DMS53 (cell line): ENCODE measurements at places on chromosomes 7 and 10.

GRCh38 chr10:118742782-118743181 lies 12.0 kb downstream of the CACUL1 start:
- DNase-seq = no peak

- no peak for DNase-seq
Measured at GRCh38 chr10:89829887-89830269, 128.5 kb downstream of the KIF20B start.

DNA sequence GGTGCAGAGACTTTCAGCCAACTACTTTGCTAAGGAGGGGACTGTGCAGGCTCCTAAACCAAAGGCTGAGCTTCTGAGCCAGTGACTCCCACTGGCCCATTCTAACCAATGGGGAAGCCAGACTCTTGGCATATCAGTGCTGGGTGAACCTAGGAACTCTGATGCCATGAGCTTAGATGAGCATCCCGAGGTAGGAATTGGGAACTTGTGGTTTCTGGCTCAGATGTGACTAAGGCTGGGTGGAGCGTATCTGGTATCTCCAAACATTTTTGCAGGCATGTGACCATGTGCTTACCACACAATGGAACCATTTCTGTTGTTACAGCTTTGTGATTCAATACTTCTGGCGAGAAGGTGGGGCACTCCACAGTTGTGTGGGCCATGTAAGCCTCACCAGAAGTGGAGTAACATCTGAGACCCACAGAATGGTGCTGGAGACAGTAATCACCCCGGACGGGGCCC lies 2.5 kb upstream of the AVPI1 start:
- DNase-seq = no peak

DNA sequence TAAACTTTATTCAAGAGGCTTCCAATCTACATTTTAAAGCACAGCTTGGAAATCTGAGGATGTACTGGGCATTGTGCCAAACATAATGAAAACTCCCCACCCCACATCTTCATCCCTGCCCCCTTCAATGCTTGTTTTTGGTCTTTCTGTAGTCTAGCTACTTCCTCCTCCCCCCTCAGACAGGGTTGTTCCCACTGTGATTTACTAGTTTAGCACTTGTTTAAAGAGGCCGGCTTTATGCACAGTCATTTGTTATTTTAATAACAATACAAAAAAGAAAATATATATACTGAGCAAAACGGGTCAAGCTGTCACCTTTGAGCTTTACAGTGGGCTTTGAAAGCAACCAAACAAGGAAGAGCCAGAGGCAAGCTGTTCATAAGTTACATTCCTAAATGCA lies 132.6 kb downstream of the CHRM2 start:
- DNase-seq = no peak

- no peak for DNase-seq
Measured at GRCh38 chr7:95411666-95412065, 15.5 kb upstream of the PON3 start.

- DNase-seq = no peak
Measured at GRCh38 chr7:1737956-1738355, 67.9 kb downstream of the ELFN1 start.

- peak; percentile 95 for DNase-seq
Measured at GRCh38 chr10:23191764-23192711, at the start of gene PTF1A. TSS of gene PTF1A (plus strand) at chr10:23192312. CDS start at chr10:23192531, 219 bp downstream.

GRCh38 chr10:70404787-70405036 lies 767 bp downstream of the EIF4EBP2 start:
- no peak for DNase-seq

- DNase-seq = no peak
Measured at GRCh38 chr7:68969571-68969970, 628.7 kb upstream of the AUTS2 start.

DNA sequence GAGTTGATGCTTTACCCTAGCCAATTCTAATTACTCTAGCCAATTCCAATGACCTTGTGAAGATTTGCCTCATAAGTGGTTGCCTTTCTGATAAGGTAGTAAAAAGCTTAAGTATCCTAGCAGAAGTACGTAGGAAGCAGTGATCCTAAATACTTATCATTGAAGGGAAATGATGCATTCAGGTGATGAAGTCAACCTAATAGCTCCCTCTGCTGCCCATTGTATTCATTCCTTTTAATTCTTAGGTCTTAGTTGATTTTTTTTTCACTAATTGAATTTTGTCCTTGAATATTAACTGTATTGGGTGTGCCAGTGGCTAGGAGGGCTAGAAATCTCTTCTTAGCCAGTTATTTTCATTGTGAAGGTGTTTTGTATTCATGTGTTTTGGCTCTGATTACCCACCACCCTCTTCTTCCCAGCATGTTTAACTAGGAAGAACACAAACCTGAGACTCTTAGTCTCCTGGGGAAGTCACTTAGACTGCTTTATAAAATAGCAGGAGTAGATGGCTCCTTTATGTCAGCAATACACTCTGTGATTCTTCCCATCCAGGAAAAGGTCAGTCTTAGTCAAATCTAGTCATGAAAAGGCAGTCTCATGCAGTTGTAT lies 46.3 kb downstream of the PLEKHA8 start:
- peak; percentile 86 for DNase-seq

- no peak for DNase-seq
Measured at GRCh38 chr10:123808286-123808685, 83.3 kb downstream of the CPXM2 start.

GRCh38 chr7:157989589-157989988 lies 598.0 kb downstream of the PTPRN2 start:
- no peak for DNase-seq

GRCh38 chr7:36037121-36037662 lies 115.9 kb upstream of the EEPD1 start:
- DNase-seq = no peak

DNA sequence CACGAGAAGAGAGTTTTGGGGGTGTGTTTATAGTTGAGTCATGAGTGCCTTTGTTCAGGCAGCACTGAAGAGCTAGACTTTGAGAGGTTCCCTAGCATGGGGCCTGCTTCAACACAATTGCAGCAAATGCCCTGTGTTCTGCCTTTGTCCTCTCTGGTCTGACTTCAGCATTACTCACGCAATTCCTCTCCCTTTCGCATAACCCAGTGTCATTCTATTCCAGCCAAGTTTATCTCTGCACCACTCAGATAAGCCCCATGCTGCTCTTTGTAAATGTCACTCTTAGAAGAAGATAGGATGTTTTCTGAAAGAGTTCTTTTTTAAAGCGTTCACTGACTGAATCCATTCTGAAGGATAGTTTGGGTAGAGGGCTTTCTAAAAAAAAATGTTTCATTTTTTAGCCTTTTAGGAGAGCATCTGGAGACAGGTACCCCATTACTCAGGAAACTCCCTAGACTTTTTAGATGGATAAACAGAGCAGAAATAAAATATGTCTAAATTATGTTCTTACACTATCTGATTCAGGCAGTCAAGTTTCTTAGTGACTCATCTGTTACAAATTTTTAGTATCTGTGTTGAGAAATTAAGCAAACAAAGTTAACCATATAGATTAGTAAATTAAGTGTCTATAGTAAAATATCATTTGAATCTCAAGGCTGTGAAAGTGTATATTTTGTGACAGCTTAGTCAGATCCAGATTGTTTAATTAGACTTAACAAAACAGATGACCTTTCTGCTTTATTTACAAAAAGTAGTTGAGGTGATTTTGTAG lies 318.5 kb downstream of the GPR158 start:
- no peak for DNase-seq

DNA sequence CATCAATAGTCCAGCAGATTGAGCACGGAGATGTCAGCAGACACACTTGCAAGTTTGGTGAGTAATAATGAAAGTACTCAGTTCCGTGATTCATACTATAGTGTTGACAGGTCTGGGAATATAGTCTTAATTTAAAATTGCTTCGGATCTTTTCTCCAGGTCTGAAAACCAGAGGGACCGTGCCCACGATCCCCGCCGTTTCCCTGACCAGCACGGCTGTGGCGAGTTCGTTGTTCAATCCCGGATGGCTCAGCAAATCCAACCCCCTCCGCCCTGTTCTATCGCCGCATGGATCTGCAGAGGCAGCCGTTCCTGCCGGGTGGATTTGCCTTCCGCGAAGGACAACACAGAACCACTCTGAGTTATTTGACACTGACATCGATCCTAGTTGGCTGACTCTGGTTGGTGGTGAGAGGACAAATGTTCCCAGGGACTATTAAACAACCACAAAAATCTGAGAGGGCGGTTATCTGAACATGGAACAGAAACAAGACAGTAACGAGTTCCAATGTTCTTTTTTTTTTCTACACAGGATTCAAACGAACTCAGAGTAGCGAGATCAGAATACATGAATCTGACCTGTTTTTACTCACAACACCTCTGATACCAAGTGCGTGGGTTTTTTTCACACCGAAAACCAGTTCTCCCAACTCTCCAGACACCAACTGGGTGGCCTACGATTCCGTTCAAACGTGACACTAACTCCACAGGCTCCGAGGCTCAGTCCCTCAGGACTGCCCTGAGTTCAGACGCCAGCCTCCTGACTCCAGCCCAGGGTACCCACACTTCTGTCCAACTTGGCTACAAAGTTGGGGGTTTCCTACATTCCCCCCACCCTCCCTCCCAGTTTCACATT lies 52.7 kb downstream of the RBM17 start:
- DNase-seq = no peak

GRCh38 chr7:38463277-38464225 lies 167.6 kb downstream of the AMPH start:
- DNase-seq = no peak

DNA sequence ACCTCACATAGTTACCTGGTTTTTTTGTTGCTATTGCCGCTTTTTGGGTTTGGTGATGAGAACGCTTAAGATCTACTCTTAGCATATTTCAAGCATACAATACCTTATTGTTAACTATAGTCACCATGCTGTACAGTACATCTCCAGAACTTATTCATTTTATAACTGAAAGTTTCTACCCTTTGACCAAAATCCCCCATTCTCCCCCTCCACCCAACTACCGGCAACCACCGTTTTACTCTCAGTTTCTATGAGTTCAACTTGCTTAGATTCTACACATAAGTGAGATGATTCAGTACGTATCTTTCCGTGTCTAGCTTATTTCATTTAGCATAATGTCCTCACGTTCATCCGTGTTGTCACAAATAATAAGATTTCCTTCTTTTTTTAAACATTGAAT lies 86.7 kb upstream of the IL6 start:
- no peak for DNase-seq

- no peak for DNase-seq
Measured at GRCh38 chr10:24737001-24737400, 13.3 kb upstream of the ARHGAP21 start.

DNA sequence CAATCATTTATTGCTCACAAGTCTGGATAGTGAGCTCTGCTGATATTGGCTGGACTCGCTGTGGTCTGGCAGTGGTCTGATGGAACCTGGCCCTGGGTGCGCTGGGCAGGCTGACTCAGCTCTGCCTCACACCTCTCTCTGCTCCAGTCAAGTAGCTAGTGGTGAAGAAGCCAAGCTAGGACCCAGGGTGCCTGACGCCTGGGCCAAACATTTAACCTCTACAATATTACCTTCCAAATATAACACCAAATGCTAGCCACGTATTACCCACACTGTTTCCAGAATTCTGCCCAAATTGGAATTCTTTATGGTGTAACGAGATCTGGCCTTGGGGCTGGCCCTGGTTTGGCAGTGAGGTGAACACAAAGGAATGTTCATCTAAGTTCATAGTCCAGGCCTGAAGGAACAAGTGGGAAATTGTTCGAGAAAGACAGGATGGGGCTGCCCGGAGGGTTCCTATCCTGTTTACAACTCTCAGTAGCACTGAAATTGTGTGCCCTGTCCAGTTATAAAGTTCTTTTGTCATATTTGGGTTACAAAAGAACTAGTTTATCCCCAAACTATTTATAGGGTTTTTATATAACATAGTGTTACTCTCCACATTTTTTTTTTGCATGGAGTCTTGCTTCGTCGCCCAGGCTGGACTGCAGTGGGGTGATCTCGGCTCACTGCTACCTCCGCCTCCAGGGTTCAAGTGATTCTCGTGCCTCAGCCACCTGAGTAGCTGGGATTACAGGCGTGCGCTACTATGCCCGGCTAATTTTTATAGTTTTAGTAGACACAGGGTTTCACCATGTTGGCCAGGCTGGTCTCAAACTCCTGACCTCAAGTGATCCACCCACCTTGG lies 16.3 kb downstream of the OR2AE1 start:
- no peak for DNase-seq

DNA sequence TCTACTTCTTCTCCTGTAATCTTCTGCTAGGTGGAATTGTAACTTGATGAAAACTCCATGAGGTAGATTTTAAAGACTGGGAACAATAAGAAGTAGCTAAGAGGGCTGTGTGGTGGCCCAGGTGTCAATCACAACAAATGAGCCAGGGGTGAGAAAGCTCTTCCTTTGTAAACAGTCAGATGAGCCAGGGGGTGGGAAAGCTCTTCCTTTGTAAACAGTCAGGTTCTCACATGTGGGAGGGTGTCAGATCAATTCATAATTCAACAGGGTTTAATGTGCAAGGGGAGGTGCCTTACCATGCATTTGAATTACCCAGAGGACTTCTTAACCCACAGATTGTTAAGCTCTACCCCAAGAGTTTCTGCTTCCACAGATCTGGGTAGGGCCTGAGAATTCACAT lies 312.4 kb upstream of the AUTS2 start:
- DNase-seq = no peak

GRCh38 chr7:42964849-42965805 lies 33.0 kb downstream of the MRPL32 start:
- DNase-seq = no peak

DNA sequence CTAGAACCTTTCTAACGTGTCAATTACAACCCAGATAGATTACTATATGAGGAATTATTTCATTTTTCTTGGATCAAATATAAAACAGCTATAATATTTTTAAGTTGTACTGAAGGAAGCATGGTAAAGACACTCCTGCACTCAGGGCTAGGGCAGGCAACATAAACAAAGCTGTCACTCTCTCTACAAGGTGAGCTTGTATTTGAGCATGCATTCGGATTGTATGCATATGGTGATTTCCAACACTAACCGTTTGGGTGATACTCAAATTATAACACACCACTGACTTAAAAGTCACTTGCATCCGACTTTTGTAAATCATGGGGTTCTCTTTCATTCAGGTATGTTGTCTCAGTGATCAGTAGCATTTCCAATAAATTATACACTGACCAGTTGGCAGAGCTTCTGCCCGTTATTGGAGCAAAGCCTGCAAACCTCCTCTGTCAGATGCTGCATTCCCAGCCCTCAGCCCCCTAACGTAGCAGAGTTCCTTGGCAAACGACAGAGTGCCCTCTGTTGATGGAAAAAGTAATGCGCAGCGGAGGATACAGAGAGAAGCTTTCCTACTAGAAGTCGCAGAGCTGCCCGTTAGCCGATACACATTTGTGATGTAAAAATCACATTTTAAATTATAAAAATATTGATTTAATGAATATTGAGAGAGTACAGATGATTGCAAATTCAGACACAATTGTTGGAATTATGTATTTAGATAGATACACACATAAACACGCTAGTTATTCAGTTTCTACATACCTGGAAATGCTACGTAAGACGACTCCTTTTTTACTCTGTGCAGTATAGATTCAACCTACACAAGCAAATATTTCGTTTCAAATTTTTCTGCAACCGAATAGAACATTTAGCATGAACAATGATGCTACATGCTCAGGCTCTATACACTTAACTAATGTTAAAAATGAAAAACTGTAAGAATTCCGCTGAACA lies 173.9 kb upstream of the SP4 start:
- DNase-seq = peak; percentile 97

- DNase-seq = peak; percentile 97
Measured at GRCh38 chr10:78567680-78568455, 500.9 kb upstream of the ZMIZ1 start.

GRCh38 chr10:70162151-70162891 lies 8.0 kb downstream of the SAR1A start:
- no peak for DNase-seq
